ENCODE measurements at places on chromosomes 4 and X.

GRCh38 chrX:136999024-136999423 lies 34.8 kb downstream of the GPR101 start:
- DNase-seq: no peak

DNA sequence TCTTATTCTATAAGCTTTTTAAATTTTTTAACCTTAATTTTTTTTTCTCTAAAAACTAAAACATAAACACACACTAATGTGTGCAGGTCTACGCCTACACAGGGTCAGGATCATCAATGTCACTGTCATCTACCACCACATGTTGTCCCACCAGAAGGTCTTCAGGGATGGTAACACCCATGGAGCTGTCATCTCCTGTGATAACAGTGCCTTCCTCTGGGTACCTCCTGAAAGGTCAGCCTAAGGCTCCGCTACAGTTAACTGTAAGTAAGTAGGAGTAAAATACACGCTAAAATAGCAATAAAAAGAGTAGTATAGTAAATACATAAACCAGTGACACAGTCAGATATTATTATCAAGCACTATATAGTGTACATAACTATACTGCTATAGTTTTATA lies 45.9 kb upstream of the GPRIN3 start:
- no peak for DNase-seq

DNA sequence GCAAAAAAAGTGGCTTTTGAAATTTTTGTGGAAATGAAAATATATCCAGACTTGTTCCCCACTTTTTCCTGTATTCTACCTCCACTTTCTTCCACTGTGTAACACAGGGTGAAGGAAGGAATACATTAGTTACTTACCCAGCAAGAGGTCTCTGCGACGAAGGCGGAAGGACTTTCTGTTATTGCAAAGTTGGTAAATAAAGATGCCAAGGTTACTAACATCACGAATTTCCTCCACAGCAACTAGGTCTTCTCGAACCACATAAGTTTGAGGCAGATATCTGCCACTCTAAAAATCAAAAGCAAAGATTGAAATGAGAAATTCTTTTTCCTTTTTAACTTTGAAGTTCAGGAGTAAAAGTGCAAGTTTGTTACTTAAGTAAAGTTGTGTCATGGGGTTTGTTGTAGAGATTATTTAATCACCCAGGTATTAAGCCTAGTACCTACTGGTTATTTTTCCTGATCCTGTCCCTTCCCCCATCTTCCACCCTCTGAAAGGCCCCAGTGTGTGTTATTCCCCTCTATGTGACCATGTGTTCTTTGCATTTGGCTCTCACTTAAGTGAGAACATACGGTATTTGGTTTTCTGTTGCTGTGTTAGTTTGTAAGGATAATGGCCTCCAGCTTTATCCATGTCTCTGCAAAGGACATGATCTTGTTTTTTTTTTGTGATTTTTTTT lies 5.8 kb downstream of the ITM2A start:
- no peak for DNase-seq

DNA sequence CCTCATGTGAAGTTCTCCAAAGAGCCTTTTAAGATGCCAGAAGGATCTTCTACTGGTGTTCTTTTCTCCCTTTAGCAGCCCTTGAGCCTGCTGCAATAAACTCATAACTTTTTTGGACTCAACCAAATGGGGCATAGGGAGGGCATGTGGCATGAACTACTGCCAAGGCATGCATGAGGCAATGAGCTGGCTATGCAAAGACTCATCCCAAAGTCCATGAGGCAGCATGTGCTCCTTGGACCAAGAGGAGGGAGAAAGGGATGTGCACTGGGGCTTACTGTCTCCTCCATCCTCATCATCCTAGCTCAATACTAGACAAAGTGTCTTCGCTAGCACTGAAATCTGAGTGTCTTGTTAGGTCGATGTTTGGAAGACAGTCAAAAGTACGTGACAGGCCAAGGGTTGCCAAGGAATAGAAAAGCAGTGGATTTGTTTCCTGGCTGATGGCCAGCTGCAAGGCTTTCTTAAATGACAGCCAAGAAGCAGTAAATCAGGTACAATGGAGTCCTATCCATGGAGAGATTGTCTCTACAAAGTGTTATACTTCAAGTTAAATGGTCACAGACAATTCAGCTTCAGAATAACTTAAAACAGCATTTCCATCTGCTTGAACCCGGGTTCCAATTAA lies 44.5 kb upstream of the ATXN3L start:
- DNase-seq: no peak

DNA sequence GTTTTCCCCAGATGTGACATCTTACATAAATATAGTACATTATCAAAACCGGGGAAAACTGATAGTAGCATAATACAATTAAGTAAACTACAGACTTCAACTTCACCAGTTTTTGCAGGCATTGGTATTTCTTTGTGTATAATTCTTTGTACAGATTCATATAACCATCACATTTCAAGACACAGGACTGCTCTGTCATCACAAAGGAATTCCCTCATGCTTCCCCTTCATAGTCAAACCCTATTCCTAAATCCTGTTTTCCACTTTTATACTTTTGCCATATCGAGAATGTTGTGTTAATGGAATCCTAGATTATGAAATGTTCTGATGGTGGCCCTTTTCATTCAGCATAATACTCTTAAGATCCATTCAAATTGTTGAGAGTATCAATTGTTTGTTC lies 36.0 kb downstream of the STIM2 start:
- no peak for DNase-seq

DNA sequence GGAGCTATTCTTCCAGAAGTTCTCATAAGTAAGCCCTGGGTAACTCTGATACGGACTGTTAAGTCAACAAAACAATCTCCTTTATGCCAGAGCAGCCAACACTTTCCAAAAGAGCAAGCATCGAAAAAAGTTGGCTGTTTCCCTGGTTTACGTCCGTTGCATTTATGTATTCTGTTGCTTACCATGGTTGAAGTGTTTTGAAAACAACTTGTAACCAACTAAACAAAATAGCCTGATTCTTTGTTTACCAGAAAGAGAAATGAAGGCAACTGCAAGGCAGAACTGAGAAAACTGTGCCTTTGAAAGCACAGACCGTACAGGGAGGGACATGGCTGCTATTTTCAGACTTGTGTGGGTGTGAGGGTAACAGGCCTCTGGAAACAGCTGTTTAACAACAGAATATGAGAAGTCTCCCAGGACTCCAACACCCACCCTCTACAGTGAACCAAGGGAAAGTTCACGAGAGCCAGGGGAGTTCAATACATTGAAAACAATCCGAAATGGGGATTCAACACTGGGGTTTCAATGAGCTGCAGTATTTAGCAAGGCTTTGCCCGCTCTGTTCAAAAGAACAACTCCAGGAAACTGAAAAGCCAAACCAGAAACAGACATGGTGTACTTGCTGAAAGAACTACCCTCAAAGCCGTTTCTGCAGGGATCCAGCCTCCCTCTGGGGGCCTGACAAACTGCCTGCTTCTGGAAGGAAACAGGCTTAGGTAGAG lies 95.8 kb upstream of the EGFL6 start:
- DNase-seq: no peak

GRCh38 chrX:118773782-118774181 lies 46.4 kb downstream of the IL13RA1 start:
- no peak for DNase-seq

DNA sequence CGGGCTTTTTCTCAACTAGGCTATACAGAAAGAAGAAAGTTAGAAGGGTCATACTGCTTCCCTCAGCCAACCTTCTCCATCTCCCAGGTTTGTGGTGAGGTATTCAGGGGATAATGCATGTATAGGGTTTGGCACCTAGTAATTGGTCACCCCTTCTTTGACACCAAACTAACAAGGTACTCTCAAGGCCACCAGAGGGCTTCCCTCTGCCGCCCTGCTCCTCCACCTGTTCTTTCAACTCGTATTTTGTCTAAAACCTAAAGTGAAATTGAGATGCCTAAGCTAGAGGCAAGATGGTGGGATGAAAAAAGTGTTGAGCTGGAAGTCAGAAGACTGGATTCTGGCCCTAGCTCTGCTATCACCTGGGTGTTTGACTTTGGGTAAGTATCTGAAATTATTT lies 22.0 kb downstream of the CT47C1 start:
- DNase-seq: no peak

- no peak for DNase-seq
Observed at GRCh38 chr4:112885897-112886296, 163.6 kb upstream of the ANK2 start.

- DNase-seq: no peak
Observed at GRCh38 chr4:166422475-166422874, 549.4 kb downstream of the TLL1 start.

- DNase-seq: no peak
Observed at GRCh38 chr4:156672492-156673305, 298.9 kb downstream of the PDGFC start.

GRCh38 chrX:153477901-153478300 lies 7.5 kb upstream of the HAUS7 start:
- no peak for DNase-seq

GRCh38 chr4:120025516-120025915 lies 41.1 kb downstream of the MAD2L1 start:
- no peak for DNase-seq

GRCh38 chr4:24080871-24081270 lies 191.0 kb upstream of the PPARGC1A start:
- no peak for DNase-seq

DNA sequence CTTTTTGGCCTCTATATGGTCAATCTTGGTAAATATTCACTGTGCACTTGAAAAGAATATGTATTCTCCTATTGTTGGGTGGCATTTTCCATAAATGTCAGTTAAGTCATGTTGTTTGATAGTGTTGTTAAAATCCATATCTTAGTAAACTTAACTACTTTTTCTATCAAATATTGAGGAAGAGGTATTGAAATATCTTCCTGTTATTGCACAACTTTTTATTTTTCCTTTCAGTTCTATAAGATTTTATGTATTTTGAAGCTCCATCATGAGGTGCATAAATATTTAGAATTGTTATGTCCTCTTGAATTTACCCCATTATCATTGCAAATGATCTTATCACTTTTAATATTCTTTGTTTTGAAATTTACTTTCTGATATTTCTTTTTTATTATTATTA lies 3.4 kb downstream of the GK2 start:
- no peak for DNase-seq

DNA sequence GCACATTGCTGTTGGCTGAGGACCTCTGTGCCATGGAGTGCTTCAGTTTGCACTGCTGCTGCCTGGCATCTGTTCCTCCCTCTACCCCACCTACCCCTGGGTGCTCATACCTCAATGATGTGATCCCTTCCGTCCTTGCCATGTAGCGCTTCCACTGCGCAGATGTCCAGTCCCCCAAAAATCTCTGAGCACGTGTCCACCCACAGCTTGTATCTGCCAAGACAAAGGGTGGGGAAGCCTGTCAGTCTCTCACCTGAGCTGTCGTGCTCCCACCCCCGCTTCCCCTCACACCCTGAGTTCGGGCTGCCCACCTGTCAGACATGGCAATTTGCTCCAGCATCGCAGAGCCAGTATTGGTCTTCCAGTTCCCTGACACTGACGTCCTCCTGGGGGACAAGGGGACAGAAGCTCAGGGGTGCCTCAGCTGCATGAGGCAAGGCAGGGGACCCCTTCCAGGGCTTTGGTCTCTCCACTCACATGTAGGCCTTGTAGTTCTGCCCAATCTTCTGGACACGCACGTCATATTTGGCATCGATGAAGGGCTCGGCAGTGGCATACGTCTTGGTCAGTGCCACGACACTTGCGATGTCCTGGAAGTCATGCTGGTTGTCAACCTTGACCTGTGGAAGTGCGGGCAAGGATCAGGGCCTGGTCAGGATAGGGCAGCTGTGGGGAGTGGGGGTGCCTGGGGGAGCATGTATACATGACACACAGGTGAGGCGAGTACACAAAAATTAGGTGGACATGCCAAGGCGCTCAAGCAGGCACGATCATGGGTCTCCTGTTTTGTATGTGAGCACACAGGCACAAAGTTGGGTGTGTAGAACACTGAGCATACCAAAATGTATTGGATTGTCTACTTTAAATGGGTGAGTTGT lies 6.0 kb upstream of the TIMP1 start:
- DNase-seq: no peak

DNA sequence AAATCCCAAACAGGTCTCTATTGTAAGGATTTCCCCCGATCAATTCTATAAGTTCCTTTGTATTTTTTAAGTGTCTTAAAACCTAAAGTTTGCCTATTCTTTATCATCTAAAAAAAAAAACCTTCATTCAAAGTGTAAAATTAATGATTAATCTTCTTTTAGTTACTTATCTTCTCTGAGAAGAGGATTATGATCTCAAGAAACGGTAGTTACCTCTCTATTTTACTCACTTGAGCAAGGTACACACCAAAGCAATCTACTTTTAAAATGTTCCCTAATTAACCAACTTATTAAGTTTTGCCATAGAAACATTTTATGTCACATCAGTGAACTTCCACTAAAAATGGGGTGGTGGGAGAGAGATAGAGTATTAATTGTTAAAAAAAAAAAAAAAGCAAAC lies 15.2 kb upstream of the GALNT7 start:
- no peak for DNase-seq

DNA sequence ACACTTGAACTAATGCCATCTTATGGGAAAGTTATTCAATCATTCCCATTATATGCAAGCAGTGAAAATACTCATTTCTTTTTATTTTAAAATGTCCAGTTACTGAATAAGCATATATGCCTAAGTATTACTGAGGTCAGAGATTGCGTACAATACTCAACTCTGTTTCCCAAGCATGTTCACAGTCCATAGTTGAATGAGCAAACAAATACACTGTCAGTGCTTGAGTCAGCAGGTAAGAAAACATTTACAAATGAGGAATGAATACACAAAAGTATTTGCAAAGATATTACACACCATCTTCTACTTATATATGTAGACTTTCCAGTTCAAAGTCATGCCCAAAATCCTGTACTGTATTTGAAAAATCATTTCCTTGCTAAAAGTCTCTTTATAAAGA lies 74.1 kb downstream of the TSPAN5 start:
- DNase-seq: no peak

DNA sequence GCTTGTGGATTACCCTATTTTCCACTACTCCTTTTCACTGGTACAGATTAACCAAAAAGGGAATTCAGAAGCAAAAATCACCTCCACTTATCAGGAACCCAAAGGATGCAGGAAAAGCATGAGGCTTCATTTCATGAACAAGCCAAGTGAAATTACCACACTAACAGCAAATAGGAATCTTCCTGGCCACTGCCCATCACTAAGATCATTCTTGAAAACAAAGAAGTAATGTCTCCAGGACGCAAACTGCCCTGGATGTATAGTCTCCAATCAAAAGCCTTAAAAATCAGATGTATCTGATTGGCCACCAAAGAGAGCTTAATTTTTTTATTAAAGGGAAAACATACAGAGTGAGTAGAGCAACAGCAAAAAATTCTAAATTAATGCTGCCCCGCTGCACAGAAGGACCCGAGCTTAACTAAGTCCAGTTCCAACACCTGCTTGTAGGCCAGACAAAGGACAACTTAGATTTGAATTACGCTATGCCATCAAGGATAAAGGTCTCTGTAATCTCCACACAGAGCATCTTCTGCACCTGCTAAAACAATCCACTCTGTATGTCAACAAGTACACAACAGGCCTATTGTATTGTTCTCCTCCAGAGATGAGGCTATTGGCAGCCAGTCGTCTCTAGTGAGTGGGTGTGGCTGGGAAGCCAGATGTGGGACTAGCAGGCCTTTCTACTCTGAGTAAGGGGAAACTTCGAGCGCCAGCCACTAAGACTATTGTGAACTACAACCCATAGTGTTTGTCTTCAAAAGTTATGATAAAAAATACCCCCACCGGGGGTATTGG lies 12.4 kb downstream of the ZDHHC9 start:
- no peak for DNase-seq

All from activated CD8-positive, alpha-beta memory T cell treated with anti-CD3 and anti-CD28 coated beads for 48 hours (primary cell).